ENCODE measurements at places on chromosomes 6 and 20. TPM values are rescaled to one million over a fixed set of nuclear protein-coding genes. Genes with fewer than 3 reads are reported as not detected.

KIAA0408 gene
- total RNA-seq, result 2.0 TPM

NT5E gene
- total RNA-seq, result 29.4 TPM

ENPP5 gene
- 0.35 TPM for total RNA-seq

ECHDC1 gene
- 81.7 TPM for total RNA-seq

GRCh38 chr20:30610029-30610693 is 647.3 kb upstream of the DEFB115 start:
- no peak for DNase-seq

GRCh38 chr20:49641683-49642656 is 71.7 kb downstream of the B4GALT5 start:
- DNase-seq, result no peak

GRCh38 chr20:59020938-59021551 is 1.8 kb downstream of the TUBB1 start:
- no peak for DNase-seq

- DNase-seq, result no peak
These were observed 113.6 kb upstream of the MAN1A1 start for GRCh38 chr6:119463081-119463626.

DNA sequence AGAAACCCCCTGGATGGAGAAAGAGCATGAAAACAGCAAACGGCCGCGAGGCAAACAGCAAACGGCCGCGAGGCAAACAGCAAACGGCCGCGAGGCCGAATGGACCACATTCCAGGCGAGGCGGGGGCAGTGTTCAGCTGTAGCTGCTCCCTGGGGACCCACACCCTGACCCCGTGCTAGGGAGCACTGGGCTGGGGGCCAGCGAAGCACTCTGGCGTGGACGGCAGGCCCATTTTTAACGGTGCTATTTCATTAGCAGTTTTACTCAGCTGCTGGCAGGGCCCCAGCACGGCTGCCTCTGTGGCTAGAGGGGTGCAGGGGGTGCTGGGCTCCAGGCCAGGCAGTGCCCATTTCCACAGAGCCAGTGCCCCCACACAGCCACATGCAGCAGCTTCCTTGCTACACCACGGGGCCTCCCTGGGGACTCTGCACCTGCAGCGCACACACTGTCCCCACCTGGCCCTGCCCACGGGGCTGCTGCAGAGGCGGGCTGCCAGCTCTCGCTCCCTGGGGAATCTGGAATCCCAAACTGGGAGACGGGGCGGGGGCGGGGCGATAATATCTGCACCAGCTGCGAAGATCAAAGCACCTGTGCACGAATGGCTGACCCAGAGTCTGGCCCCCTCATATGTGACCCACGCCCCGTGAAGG is 35.6 kb upstream of the SLCO4A1 start:
- peak; percentile 56 for DNase-seq

GRCh38 chr6:57108691-57109090 is 18.7 kb downstream of the ZNF451 start:
- DNase-seq, result no peak

GRCh38 chr20:49747707-49748524 is 34.2 kb upstream of the B4GALT5 start:
- peak; percentile 88 for DNase-seq

GRCh38 chr6:835476-836160 is 142.7 kb upstream of the EXOC2 start:
- DNase-seq, result peak; percentile 22

DNA sequence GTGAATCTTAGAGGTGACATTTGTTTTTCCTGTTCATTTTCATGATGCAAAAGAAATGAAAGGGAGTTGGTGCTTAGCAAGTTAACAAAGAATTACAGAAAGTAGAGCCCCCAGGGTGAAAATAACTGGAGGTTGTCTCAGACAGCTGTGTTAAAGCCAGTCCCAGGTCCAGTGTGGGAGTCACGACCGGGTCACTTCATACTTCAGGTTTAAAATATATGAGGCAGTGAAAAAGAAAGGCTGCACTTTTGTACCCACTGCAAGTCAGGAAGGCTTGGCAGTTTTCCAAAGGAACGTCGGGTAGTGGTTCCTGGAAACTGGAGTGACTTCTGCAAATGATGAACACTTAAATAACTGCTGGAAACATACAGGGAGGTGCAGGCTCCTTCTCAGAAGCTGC is 91.5 kb upstream of the THBS2 start:
- DNase-seq, result no peak

All from myocyte (in vitro differentiated cells).